ENCODE measurements at places on chromosomes 2 and 18.

DNA sequence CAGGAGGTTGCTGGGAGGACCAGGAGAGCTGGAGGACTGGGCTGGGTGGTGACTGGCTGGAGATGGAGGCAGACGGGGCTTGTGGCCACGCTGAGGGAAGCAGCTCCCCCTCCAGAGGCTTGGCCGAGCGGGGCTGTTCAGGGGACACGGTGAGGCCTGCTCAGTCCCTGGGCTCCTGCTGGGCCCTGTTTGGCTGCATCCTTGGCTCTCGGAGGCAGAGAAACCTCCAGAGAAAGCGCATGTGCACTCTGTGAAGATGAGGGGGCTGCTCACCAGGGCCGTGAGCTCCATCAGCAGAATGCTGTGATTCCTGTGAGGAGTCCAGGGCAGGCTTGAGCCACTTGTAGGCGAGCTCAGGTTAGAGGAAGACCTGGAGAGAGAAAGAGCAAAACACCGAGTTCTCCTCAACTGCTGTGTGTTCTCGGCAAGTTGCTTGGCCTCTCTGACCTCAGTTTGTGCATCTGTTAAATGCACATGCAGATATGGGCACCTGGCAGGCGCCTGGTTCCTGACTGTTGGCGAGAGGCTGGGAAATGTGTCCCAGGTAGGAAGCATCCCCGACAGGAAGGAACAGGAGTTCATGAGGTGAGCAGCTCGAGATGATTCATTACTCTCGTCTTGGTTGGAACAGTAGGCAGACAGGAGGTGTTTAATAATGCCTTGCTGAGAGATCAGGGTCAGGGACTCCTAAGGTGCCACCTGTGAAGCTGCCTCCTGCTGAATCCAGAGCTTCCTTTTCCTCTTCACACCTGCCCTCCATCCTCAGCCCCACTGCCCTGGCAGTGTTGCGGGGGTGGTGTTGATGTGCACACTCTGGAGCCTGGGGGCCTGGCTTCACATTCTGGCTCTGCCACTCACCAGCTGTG is 941 bp downstream of the ZAP70 start:
- no peak for DNase-seq

DNA sequence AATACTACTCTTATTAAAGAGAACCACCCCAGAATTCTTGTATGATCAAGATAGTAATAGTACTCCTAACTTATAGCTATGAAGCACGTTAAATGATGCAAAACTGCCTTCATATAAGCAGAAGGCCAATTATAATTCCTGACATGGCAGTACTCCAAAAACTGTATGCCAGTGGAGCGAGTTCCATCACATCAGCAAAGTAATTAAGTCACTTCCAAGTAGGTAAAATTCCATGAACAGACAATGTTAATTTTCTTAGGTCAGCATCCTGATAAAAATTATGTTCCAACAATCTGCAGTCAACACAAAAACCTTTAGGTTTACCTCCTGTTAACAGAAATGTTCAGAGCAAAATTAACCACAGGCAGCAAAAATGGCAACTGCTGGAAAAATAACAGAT is 136.7 kb downstream of the CDH2 start:
- no peak for DNase-seq

DNA sequence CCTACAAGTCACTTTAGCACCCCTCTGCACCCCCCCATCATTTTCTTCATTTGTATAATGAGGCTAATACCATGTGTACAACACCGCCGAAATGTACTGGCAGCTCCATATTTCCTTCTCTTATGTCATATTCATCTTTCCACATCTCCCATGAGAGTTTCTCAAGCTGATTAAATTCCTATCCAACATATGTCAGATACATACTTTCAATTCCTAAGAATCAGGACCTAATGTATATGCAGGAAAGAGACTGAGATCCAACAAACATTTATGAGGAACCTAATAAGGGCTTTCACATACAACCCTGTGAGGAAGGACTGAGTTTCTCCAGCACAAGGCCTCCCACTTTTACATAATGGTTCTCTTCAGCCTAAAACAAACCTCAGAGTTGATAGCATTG is 41.9 kb downstream of the PRKD3 start:
- no peak for DNase-seq

- no peak for DNase-seq
These were observed 651 bp upstream of the TXNL1 start for GRCh38 chr18:56639104-56639381.

- no peak for DNase-seq
These were observed 205.4 kb downstream of the TMEM163 start for GRCh38 chr2:134513465-134513804.

DNA sequence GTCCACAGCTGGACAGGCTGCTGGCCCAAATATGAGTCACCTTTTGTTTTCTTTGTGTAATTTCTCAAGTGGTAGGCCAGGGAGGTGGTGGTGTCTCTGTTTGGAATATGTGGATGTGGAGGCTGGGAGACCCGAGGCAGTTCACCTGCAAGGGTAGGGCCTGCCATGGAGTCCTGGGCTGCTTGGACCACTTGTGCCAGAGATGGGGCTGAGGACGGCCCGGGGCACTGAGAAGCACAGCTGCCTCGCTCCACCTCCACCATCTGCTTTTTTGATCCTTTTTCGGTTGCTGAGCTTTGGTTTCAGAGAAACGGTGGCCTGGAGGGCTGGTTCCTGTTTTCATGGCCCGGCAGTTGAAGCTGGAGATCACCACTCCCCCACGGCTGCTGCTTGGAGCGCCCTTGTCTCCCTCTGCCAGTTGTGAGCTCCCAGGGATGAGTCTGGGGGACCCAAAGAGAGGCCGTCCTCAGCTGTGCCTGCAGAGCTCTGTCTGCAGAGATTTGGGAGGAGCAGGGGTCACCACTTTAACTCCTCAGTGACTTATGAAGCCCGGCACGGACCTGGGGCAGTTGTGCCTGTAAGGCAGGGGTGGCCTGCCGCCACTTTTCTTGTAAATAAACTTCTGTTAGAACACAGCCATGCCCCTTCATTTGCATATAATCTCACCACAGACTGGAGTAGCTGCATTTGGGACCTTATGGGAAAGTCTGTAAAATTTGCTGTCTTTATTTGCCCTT is 67.6 kb upstream of the MCFD2 start:
- no peak for DNase-seq

GRCh38 chr2:1795261-1796231 is 51.2 kb upstream of the PXDN start:
- DNase-seq = no peak

- DNase-seq = no peak
These were observed 35.0 kb downstream of the SUMO1 start for GRCh38 chr2:202203348-202203747.

DNA sequence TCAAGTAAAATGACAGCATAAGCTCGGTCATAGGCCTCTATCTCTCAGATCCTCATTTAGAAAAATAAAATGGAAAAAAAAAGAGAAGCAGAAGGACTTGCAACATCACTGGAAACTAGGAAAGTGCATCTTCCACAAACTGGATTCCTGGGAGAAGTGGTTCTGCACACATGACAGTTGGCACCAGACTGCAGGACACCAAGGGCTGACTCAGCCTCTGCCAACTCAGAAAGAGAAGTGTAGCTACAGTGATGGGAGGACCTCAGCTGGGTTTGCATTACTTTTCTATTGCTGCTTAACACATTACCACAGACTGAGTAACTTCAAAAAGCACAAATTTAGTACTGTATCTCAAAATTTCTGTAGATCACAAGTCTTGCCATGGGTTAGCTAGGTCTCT is 409.5 kb upstream of the GCFC2 start:
- DNase-seq = no peak

DNA sequence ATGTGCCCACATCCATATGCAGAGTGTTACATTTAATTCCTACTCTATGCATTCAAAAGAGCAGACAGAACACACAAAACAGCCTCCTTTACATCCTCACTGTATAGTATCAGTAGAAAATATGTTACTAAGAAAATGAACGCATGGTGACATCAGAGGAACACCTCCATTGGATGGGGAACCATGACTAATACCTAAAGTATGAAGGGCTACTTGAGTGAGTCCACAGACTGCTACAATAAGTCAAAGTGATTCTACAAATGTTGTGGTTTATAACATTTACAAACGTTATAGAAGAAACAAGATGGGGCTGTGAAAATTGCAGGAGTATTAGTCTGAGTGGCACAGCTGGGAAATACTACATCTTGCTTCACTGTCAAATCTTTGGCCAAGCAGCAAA is 1830.9 kb upstream of the PIK3C3 start:
- DNase-seq = no peak

DNA sequence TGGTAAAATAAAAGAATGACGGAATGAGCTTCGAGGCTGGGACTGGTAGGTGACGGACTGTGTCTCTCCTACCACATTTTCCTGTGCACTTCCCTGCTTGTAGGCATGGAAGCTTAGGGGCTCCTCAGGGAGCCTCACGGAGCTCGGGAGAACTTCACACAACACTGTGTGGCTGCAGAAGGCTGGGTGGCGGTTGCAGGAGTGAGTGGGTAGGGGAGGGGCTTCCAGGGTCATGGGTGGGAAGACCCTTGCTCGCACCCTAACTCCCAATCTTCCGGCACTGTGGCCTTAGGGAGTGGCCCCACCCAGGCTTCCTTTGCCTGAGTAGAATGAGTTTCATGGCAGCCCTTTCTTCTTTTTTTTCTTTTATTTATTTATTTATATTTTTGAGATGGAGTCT is 128.6 kb downstream of the INHBB start:
- DNase-seq = no peak

GRCh38 chr2:58515827-58516573 is 274.9 kb upstream of the FANCL start:
- no peak for DNase-seq

DNA sequence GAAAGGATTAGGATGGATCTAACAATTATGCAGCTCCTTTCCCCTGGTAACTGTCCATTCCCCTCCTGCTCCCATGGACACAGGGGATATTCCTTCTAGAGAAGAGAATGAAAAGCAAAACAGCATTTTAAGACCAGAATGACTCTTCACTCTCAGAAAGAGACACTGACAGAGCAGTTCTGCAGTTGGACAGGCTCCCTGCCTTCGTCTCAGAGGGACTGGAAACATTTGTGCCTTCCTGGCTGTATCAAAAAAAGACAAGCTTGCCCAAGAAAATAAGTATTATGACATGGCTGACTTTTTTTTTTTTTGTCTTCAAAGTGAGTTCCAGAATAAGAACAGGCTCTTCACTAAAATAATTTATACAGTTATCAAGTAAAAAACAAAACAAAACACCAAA is 9.5 kb downstream of the PID1 start:
- no peak for DNase-seq

DNA sequence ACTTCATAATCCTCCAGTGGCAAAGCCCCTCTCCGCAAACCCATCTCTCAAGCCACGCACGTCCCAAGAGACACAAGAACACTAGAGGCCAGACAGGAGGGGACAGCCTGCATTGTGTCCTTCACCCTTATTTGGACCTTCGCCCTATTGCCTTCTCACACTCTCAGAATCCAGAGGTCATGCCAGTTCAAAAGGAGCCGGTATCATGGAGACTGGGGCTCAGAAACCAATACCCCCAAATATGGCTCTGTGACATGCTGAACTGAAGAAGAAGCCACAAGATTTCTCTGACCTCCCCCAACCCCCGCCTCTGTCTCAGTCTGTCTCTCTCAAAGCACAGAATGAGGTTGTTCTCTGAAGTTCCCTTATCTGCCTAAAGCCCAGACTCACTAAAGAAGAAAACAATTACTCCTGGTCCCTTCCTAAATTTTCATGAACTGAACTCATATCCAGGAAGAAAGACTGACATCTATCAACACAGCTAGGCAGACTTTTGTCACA is 19.2 kb upstream of the SPATA3 start:
- no peak for DNase-seq

GRCh38 chr2:71130905-71131244 is 441 bp downstream of the MPHOSPH10 start:
- no peak for DNase-seq

- no peak for DNase-seq
These were observed 34.2 kb downstream of the PLCL1 start for GRCh38 chr2:197838579-197838978.

- DNase-seq = no peak
These were observed 162.1 kb downstream of the UBE2E3 start for GRCh38 chr2:181142514-181142913.

- DNase-seq = no peak
These were observed 28.4 kb downstream of the CPS1 start for GRCh38 chr2:210584834-210585233.

GRCh38 chr2:100614455-100615000 is 51.7 kb downstream of the PDCL3 start:
- no peak for DNase-seq

DNA sequence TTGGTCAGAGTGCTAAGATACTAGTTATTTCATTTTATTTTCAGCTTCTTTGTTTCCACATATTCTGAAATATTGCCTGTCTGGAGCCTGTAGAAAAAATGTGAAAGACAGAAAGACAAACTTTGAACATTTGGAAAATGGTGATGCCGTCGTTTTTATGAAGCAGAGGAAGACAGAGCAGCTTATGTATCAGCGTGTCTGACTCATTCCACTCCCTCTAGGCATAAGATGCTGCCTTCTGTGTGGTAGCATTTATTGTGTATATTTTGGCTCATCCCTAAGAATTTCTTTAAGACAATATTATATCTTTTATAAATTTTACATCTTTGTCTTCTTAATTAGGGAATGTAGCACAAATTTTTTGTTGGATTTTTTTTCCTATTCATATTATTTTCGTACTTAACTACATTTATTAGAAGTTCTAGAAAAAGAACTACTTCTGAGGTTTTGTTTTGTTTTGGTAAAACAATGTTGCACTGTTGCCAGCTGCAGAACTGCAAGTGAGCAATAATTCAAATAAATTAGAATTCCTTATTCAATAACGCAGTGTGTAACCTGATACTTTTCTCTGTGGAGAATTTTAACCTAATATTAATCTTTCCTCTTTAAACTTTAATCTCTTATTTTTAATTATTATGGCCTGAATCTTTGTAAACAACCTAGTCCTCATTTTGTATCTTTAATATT is 300.4 kb downstream of the ZNF407 start:
- peak; percentile 29 for DNase-seq

GRCh38 chr2:112805542-112805941 is 21.2 kb upstream of the IL1A start:
- no peak for DNase-seq

GRCh38 chr2:78061732-78062131 is 539.6 kb upstream of the LRRTM4 start:
- no peak for DNase-seq

DNA sequence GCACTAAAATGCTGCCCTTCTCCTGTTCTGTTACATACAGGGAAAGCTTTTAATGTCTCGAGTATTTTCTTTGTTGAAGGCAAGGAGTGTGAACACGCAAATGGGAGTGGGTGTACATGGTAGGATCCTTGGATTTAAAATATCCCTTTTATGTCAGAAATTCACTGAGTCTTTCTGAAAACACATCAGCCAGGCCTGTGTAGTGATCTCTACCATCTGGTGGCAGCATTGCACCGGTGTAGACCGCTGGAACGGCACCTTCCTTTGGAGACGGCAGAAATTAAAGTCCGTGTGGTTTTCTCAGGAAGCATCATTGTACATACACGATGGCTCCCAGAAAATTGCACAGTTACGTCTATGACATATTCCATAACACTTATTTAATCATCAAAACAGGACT is 515.8 kb downstream of the GALR1 start:
- DNase-seq = no peak
